ENCODE measurements at places on chromosomes 7 and 10. TPM values are rescaled to one million over a fixed set of nuclear protein-coding genes. Genes with fewer than 3 reads are reported as not detected.
A peak's percentile ranks its signal among the peaks of the same experiment; 100 is the strongest.

GRCh38 chr7:115008465-115009114 lies 86.7 kb downstream of the MDFIC start:
- DNase-seq = no peak

DNA sequence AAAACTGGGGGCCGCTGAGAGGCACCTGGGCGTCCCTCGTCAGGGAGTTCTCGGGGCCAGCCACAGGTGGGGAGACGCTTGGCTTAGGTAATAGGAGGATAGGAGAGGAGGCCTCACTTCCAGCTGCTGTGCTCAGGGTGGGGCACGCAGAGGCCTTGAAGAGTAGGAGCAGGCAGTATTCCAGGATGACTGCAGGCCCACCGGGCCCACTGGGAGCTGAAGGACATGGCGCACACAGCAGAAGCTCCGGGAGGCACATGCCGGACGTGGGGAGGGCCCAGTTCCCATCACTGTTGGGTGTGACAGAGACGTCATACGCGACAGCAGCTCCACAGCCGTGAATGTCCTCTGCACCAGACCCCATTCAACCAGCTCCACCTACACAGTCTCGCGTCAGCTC lies 22.0 kb upstream of the PDGFA start:
- no peak for DNase-seq

GRCh38 chr7:21939136-21939857 lies 6.4 kb downstream of the CDCA7L start:
- no peak for DNase-seq

DNA sequence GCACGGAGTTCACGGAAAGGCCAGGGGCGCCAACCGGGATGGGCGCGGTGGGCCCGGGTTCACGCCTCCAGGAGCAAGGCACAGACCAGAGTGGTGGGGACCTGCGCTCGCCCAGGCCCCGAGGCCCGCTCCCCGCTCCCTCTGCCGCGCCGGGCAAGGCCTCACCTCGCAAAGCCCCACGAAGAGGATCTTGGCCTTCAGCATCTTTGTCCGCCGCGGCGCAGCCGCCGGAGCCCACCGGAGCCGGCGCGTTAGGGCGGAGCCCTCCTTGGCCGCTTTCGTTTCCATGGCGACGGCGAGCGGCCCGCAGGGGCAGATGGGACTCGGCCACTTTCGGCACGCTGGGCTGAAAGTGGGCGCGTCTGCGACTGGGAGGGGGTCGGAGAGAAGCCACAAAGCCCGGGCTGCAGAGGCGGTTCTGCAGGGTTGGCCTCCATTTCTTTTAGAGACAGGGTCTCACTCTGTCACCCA lies 944.4 kb upstream of the ZNF722 start:
- DNase-seq = no peak

GRCh38 chr10:11687779-11688447 lies 54.3 kb upstream of the ECHDC3 start:
- DNase-seq = no peak

DNA sequence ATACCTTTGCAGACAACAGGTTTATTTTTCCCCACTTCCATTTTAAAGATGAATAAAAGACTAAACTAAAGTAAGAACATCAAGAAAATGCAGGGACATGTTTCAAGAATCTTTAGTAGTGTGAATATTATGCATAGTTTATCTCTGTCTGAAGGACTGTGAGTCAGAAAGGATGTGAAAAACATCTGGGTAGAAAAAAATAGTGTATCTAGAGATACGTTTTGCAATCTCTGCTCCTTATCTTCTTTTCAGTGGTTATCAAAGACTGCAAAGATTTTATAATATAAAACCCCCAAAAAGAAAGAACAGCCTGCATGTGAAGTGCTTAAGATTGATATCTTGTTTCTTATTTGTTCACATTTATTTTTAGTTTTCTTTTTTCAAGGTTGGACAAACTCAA lies 101.9 kb upstream of the ARHGAP21 start:
- DNase-seq = no peak

DNA sequence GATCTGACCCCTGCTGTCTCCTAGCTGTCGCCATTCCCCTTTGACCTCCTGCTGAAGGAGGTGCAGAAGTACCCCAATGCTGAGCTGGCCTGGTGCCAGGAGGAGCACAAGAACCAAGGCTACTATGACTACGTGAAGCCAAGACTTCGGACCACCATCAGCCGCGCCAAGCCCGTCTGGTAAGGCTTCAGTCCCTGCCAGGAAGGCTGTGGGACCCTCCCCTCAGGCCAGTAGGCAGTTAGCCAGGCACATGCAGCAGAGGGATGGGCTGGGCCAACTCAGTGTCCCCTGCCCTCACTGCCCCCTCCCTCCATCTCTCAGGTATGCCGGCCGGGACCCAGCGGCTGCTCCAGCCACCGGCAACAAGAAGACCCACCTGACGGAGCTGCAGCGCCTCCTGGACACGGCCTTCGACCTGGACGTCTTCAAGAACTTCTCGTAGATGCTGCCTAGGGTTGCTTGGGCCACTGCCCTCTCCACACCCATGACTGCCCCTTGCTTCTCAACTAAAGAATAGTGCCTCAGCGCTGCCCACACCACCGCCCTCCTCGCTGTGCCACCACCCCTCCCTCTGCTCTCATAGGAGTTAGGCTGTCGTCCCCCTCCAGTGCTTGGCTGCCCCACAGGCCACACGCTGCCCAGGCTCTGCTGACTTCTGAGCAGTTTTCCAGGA lies 41.0 kb upstream of the ZMIZ2 start:
- no peak for DNase-seq

DNA sequence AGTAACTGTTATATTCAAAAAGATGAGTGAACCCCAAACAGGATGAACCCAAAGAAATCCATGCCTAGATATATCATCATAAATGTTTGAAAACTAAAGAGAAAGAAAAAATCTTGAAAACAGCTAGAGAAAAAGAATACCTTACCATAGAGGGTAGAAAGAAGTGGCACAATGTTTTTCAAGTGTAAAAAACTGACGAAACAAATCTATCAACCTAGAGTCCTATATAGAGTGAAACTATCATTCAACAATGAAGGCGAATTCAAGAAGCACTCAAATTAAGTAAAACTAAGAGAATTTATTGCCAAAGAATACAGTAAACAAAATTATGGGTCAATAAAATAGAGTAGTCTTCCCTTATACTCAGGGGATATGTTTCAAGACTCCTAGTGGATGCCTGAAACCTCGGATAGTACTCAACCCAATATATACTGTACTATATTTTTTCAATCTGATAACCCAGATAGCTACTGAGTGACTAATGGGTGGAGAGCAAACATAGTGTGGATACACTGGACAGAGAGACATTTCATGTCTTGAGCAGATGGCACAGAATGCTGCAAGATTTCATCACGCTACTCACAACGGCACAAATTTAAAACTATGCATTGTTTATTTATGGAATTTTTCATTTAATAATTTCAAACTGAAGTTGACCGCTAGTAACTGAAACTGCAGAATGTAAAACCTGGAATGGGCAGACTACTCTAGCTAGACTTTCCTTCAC lies 52.6 kb upstream of the TMEM106B start:
- peak; percentile 42 for DNase-seq

- DNase-seq = no peak
Measured at GRCh38 chr7:74253835-74254128, 417 bp downstream of the RFC2 start.

- DNase-seq = no peak
Measured at GRCh38 chr7:17632384-17632783, 307.9 kb downstream of the SNX13 start.

GRCh38 chr10:86105640-86106039 lies 261.0 kb downstream of the GRID1 start:
- DNase-seq = no peak

GRCh38 chr7:140050100-140050499 lies 12.7 kb downstream of the PARP12 start:
- DNase-seq = no peak

DNA sequence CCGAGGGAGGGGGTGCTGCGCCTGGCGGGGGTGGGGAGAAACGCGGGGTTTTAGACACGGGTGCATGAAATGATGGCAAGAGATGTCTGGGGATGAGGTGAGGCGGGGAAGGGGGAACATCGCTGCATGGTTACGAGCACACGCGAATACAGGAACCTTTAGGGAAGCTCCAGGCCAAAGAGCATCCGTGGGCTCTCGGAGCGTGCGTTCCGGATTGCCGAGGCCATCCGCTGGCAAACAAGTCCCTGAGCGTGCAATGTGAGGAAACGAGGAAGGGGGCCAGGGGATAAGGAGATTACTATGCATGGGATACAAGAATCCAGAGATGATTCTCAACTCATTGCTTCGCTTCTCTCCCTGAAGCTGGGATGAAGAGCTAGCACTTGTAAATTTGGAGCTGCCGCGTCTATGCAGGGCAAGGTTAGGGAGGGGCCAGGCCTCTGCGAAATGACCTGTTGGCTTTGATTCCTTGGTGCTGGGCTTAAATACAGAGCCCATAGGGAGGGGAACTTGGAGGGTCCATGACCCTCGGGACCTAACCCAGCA lies 520 bp upstream of the WNT2 start:
- no peak for DNase-seq

- DNase-seq = no peak
Measured at GRCh38 chr10:31419394-31420063, 100.5 kb downstream of the ZEB1 start.

Gene AKR1D1
- not detected for total RNA-seq

Gene CYP3A4
- total RNA-seq = not detected

Gene EPHA1
- not detected for total RNA-seq

Gene BMI1
- 58.6 TPM for total RNA-seq

Gene FAM25C
- not detected for total RNA-seq

Gene SOSTDC1
- 5.7 TPM for total RNA-seq

Gene BLNK
- total RNA-seq = 0.10 TPM

Gene PAX4
- not detected for total RNA-seq
